ENCODE measurements at places on chromosomes 7 and 10. TPM values are rescaled to one million over a fixed set of nuclear protein-coding genes. Genes with fewer than 3 reads are reported as not detected.

DNA sequence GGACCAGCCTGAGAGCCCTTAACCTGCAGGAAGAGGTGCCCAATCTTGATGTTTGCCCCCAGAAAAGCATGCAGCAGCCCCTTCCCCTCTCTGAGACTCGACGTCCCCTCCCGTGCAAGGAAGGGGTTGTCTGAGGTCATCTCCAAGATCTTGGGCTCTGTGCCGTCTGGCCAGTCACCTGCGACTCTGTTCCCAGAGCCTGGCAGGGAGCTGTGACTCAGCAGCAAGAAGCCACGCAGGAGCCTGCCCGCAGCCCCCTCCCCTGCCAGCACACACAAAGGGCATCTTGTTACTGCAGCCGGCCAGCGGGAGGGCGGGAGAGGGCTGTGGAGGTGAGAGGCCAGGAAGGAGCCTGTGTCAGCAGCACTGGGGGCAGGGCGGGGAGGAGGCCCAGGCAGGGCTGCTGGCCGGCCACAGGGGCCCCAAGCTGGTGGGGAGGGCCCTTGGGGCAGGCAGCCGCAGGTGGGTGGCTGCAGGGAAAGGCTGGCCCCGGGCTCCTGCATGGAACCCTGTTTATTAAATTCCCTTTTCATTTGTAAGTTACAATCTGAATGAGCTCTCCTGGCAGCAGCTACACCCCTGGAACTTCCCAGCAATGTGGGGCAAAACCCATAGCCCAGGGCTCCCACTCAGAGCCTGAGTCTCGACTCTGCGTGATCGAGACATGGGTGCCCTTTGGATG is 103.7 kb upstream of the ZMIZ1 start:
- H3K4me3 ChIP-seq: no peak overlapping the region
- DNase-seq: no peak
- no peaks in the 10 kb centered on the region for H3K27me3 ChIP-seq

GRCh38 chr10:14010101-14010558 is 320.6 kb downstream of the FRMD4A start:
- H3K4me3 ChIP-seq: peak overlapping the region; percentile 74
- peaks cover 8% of the 10 kb centered on the region for H3K27me3 ChIP-seq
- H3K36me3 ChIP-seq: no peaks in the 10 kb centered on the region

GRCh38 chr7:44381494-44382220 is 56.3 kb upstream of the CAMK2B start:
- H3K36me3 ChIP-seq: peaks cover 6% of the 10 kb centered on the region
- H3K4me3 ChIP-seq: no peak overlapping the region
- no peak overlapping the region for H3K27ac ChIP-seq
- H3K4me1 ChIP-seq: no peaks in the 10 kb centered on the region
- H3K27me3 ChIP-seq: no peaks in the 10 kb centered on the region
- no peak for DNase-seq

DNA sequence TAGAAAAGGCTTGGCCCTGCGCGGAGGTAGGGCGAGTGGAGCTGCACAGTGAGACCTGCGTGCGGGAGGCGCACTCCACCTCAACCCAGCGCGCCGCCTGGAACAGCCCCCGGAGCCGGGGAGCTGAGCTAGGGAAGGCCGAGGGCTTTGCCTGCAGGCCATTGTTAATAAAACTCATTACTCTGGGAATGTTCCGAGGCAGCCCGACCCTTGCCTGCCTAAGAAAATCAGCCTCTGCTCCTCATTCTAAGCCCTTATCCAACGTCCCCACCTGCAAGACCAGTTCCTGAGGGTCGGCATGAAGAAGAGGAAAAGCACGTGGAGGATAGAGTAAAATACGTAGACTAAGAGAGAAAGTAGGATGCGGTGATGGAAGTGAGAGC is 55.3 kb downstream of the C7orf25 start:
- no peak for DNase-seq
- H3K36me3 ChIP-seq: no peaks in the 10 kb centered on the region
- peaks cover 5% of the 10 kb centered on the region for H3K4me1 ChIP-seq

DNA sequence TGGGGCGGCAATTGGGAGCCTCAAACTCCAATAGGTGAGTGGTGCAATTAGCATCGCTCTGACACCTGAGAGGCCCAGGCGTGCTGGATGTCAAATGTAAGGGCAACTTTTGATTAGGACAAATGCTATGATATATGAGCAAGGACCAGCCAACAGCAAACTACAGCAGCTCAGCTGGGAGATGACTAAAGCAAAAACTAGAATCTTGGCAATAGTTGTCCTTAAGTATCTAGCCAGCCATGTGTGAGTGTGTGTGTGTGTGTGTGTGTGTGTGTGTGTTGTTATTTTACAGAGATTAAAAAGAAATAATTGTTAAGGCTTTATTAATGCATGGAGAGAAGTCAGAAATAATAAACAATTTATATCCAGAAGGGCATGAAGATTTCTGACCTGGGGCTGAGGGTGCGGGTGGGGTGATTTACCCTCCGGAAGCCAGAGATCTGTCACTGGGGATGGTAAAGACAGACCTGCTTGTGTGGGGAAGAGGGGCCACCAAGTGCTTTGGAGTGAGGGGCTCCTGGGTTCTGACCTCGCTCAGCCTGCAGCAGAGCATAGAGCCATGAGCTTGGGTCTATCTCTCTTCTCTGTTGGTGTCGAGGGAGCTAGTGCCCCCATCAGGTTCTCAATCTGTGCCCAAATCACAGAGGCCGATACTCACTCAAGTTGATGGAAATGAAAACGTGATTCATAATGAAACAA is 77.3 kb downstream of the EMX2 start:
- H3K4me1 ChIP-seq: no peaks in the 10 kb centered on the region
- peaks cover 13% of the 10 kb centered on the region for H3K27me3 ChIP-seq
- no peak overlapping the region for H3K4me3 ChIP-seq
- no peaks in the 10 kb centered on the region for H3K36me3 ChIP-seq

DNA sequence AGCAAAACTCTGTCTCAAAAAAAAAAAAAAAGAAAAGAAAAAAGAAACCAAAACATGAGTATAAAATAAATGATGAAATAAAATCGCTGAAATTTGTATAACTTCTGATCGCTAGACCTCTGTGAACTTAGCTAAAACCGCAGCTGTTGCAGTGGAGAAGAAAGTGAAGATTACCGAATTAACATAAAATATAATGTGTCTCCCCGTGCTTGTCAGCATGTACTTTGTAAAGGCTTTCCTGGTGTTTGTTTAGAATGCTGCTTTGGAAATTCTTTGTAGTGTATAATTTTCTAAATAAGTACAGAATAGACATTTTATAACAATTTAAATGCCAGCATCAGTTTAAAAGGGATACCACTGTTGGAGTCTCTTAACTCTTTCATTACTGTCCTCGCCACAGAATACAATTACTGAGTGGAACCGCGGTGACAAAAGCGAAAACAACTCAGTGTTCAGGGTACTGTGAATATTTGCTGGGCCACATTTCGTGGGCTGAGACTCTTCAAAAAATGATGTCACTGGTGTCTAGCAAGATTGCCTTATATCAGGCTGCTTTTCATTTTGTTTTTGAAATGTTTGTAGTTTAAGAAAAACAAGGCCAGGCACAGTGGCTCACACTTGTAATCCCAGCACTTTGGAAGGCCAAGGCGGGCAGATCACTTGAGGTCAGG is 167.7 kb downstream of the NSUN6 start:
- H3K4me3 ChIP-seq: no peak overlapping the region
- no peaks in the 10 kb centered on the region for H3K4me1 ChIP-seq
- no peaks in the 10 kb centered on the region for H3K36me3 ChIP-seq
- no peaks in the 10 kb centered on the region for H3K27me3 ChIP-seq
- DNase-seq: no peak

- peaks cover 31% of the 10 kb centered on the region for H3K4me1 ChIP-seq
- H3K4me3 ChIP-seq: no peak overlapping the region
- no peak overlapping the region for H3K27ac ChIP-seq
Measured at GRCh38 chr7:76155938-76156337, 45.8 kb upstream of the SRRM3 start.

- no peaks in the 10 kb centered on the region for H3K27me3 ChIP-seq
- no peaks in the 10 kb centered on the region for H3K36me3 ChIP-seq
- no peaks in the 10 kb centered on the region for H3K4me1 ChIP-seq
- H3K4me3 ChIP-seq: no peak overlapping the region
- no peak overlapping the region for H3K27ac ChIP-seq
Measured at GRCh38 chr10:5533098-5533731, 8.5 kb downstream of the CALML3 start.

DNA sequence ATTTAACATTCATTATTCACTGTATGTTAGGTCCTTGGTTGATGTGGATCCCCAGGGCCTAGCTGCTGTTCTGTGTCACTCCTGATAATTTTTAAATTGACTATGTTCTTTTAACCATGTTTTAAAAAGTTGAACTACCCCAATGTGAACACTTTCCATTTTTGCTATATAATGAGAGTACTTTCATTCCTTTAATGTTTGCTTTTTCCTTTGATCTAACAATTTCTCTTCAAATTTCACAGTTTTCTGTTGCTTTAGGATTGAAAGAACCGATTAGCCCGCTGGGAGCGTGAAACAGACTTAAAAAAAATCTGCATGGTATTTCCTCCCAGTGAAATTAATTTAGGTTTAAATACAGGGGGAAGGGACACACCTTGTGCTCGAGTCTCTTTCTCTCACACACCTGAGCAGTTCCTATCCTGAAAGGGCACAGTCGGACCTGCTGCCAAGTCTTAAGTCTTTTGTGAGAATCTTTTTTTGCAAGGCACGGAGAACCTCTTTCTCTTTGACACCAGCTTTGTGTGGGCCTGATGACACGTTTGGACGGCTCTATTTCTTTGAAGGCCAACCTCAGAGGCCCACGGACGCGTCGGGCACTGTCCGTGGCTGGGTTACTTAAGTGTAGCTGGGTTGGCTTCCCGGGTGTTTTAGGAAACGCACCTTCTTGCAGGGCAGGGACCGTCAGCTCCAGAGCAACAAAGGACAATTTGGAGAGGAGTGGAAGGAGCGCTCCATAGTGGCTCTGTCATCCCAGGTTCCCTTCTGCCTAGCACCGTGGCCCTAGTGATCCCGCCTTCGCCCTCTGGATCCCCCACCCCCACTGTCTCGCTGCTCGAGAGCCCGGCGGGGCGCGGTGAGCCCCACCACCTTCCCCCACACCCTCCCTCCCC is 1.0 kb upstream of the CHN2 start:
- H3K27me3 ChIP-seq: peaks cover 64% of the 10 kb centered on the region
- no peak overlapping the region for H3K27ac ChIP-seq
- peak overlapping the region; percentile 34 for H3K4me3 ChIP-seq
- no peak for DNase-seq
- peaks cover 29% of the 10 kb centered on the region for H3K4me1 ChIP-seq

- H3K27ac ChIP-seq: no peak overlapping the region
- H3K4me1 ChIP-seq: no peaks in the 10 kb centered on the region
- no peak overlapping the region for H3K4me3 ChIP-seq
- no peaks in the 10 kb centered on the region for H3K27me3 ChIP-seq
- no peak for DNase-seq
Measured at GRCh38 chr7:19610194-19610943, 98.5 kb downstream of the POLR1F start.

- H3K4me3 ChIP-seq: no peak overlapping the region
- no peak overlapping the region for H3K27ac ChIP-seq
- peaks cover 18% of the 10 kb centered on the region for H3K36me3 ChIP-seq
- DNase-seq: no peak
- no peaks in the 10 kb centered on the region for H3K4me1 ChIP-seq
- H3K27me3 ChIP-seq: no peaks in the 10 kb centered on the region
Measured at GRCh38 chr7:139271718-139272628, 40.9 kb downstream of the UBN2 start.

DNA sequence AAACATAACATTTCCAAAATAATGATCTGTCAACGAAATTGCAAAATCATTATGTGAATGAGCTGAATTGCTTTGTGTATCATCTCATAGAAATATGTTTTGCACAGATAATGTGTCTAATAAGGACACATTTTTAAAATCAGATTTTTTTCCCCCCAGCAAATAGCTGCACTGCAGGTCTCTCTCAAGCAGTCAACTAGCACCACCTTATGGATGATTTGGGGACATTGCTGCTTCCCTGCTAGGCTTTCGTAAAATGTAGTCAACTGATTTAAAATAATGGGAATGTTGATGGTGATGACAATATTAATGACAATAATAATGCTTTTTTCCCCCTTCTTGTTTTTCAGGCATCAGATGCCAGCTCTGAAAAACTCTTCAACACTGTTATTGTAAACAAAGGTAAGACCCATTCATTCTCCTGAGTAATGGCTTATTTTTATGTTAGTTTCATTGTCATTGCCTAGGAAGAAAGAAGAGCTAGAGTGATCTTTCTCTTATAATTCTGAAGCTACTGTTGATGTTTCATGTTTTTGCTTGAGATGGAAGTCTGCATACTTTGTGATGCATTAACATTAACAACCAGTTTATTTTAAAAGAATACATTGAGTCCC is 433.6 kb upstream of the GALNT17 start:
- no peaks in the 10 kb centered on the region for H3K36me3 ChIP-seq
- DNase-seq: peak; percentile 42
- H3K27ac ChIP-seq: no peak overlapping the region
- H3K27me3 ChIP-seq: peaks cover 30% of the 10 kb centered on the region
- H3K4me3 ChIP-seq: no peak overlapping the region
- peaks cover 11% of the 10 kb centered on the region for H3K4me1 ChIP-seq

- no peak overlapping the region for H3K4me3 ChIP-seq
- peaks cover 8% of the 10 kb centered on the region for H3K27me3 ChIP-seq
- no peaks in the 10 kb centered on the region for H3K36me3 ChIP-seq
Measured at GRCh38 chr7:5437348-5437892, 13.8 kb upstream of the TNRC18 start.

SCART1 gene
- total RNA-seq: 3.7 TPM

PRKG1 gene
- not detected for total RNA-seq
